ENCODE measurements at places on chromosomes 7 and 10. TPM values are rescaled to one million over a fixed set of nuclear protein-coding genes. Genes with fewer than 3 reads are reported as not detected.

The SLC16A9 gene
- 0.33 TPM for total RNA-seq

The SFRP4 gene
- total RNA-seq: 1.7 TPM

The NEUROG3 gene
- total RNA-seq: not detected

The HMX3 gene
- not detected for total RNA-seq

The GRM8 gene
- not detected for total RNA-seq

The STEAP4 gene
- 1.7 TPM for total RNA-seq

The ENTPD1 gene
- total RNA-seq: 0.50 TPM

The CCDC186 gene
- 11.6 TPM for total RNA-seq

The JCAD gene
- total RNA-seq: 2.0 TPM

The AKR1C4 gene
- not detected for total RNA-seq

The TMEM178B gene
- under 0.01 TPM for total RNA-seq

The GPR15LG gene
- not detected for total RNA-seq

The C7orf57 gene
- total RNA-seq: not detected

The BMS1 gene
- 13.6 TPM for total RNA-seq

The RAB19 gene
- not detected for total RNA-seq

The NUDT1 gene
- 63.0 TPM for total RNA-seq

The NYAP1 gene
- 1.3 TPM for total RNA-seq

The AEBP1 gene
- 132 TPM for total RNA-seq

The CHRM2 gene
- 1.7 TPM for total RNA-seq

The PDK4 gene
- 0.29 TPM for total RNA-seq

The RSPH10B gene
- total RNA-seq: 0.50 TPM

The GNAT3 gene
- not detected for total RNA-seq

The MTERF1 gene
- total RNA-seq: 14.0 TPM

The GBX1 gene
- not detected for total RNA-seq

The PITX3 gene
- 0.17 TPM for total RNA-seq

The VCL gene
- 261 TPM for total RNA-seq

The TYW1B gene
- total RNA-seq: 5.8 TPM

The BAIAP2L1 gene
- 1.3 TPM for total RNA-seq

The PWWP2B gene
- total RNA-seq: 8.6 TPM

The MKX gene
- total RNA-seq: 0.83 TPM

The ZNF25 gene
- total RNA-seq: 11.6 TPM

The CARD11 gene
- not detected for total RNA-seq

The TMEM213 gene
- total RNA-seq: not detected

The CASD1 gene
- 14.3 TPM for total RNA-seq

The LRIT1 gene
- total RNA-seq: not detected

The PIP gene
- not detected for total RNA-seq

The KCND2 gene
- total RNA-seq: 7.3 TPM

The USP54 gene
- 9.2 TPM for total RNA-seq

The ANKRD1 gene
- 2.6 TPM for total RNA-seq

The ECHDC3 gene
- total RNA-seq: 15.1 TPM

The AOAH gene
- total RNA-seq: not detected

The SEMA3A gene
- 117 TPM for total RNA-seq

The C10orf67 gene
- total RNA-seq: 0.44 TPM

The OR2A14 gene
- not detected for total RNA-seq

The NET1 gene
- 23.0 TPM for total RNA-seq

The ACHE gene
- 2.2 TPM for total RNA-seq

The STRA8 gene
- total RNA-seq: not detected

The CYP26C1 gene
- not detected for total RNA-seq

The NT5C3A gene
- 21.1 TPM for total RNA-seq

The GDF2 gene
- total RNA-seq: not detected

The EBLN1 gene
- not detected for total RNA-seq

Measured in smooth muscle cell of trachea (primary cell).